T follicular helper cell (primary cell): ENCODE measurements at places on chromosomes 7 and 10.
A peak's percentile ranks its signal among the peaks of the same experiment; 100 is the strongest.

DNA sequence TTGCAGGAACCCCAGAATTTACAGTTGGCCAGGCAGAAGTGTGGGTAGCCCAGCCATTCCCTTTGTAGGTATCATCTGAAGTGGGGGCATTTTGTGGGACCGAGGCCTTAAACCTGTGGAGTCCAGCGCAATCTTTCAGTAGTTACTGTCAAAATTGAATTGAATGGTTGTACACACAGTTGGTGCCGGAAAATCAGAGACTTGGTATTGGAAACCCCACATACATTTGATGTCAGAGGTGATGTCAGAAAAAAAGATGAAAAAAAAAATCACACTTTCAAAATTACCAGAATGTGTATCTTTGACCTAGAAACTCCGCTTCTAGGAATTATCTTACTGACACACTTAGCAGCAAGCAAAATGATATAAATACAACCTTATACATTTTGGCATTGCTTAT is 153.8 kb upstream of the PLXNA4 start:
- no peak for DNase-seq

GRCh38 chr7:151251689-151252560 is 3.4 kb upstream of the SMARCD3 start:
- no peak for DNase-seq

DNA sequence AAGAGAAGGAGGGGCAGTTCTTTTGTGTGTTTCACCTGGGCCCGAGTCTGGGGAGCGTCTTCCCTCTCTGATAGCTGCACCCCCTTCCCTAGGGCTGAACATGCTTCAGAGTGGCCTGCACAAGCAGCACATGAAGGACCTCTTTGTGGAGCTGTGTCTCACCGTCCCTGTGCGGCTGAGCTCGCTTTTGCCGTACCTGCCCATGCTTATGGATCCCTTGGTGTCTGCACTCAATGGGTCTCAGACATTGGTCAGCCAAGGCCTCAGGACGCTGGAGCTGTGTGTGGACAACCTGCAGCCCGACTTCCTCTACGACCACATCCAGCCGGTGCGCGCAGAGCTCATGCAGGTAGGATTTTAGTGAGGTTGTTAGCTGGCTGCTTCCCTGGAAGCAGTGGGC is 39.0 kb downstream of the TRRAP start:
- no peak for DNase-seq

- no peak for DNase-seq
Observed at GRCh38 chr7:105599551-105599950, 18.3 kb upstream of the EFCAB10 start.

GRCh38 chr10:119608316-119609155 is 11.8 kb upstream of the TIAL1 start:
- DNase-seq: no peak

- DNase-seq: peak; percentile 6
Observed at GRCh38 chr7:37408291-37409228, 40.1 kb downstream of the ELMO1 start.

GRCh38 chr10:75295868-75296441 is 60.2 kb upstream of the COMTD1 start:
- no peak for DNase-seq

GRCh38 chr10:44995914-44996669 is 4.6 kb upstream of the ZNF22 start:
- no peak for DNase-seq

DNA sequence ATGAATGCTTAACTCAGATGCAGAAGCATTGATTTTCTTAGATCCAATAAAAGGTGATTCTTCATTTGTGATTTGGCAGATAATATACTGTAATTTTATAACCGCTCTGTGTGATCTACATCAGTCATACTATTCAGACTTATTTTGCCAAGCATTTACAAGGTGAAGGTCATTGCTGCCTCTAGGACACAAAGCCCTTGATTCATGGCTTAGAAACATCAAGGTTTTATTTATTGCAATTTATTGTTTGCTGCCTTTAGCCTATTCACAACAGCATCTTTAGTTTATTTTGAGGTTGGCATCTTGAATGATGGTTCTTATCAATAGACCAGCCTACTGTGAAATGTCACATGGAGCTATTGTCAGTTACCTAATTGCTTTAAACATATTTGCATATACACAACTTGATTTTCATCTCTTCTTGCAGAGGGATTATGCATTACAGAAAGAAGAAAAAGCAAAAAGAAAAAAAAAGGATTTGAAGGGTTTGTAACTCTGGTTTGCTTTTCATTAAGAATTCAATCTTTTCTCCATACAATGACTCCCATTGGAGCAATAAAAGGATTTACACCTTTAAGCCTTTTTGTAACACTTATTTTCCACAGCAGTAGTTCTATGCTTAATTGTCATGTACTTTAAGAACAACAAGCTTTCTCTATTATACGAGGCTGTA is 1371.6 kb upstream of the CELF2 start:
- no peak for DNase-seq

DNA sequence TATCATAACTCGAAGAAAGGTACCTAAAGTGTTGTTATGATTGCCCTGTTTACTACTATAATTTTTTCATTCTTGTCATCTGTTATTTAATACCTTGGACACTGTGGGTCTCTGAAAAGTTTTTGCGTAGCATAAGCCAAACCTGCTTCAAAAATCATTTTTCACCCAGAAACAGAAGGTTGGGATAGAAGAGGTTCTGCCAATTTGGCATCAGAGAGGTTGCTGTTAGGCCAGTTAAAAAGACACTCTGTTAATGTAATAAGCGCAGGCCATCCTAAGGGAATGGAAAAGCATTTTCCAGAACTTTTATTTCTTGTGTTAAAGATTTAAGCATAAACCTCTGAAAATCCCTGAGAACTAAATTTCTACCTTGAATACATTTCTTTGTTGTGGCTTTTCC is 212.2 kb downstream of the BMPER start:
- DNase-seq: no peak

DNA sequence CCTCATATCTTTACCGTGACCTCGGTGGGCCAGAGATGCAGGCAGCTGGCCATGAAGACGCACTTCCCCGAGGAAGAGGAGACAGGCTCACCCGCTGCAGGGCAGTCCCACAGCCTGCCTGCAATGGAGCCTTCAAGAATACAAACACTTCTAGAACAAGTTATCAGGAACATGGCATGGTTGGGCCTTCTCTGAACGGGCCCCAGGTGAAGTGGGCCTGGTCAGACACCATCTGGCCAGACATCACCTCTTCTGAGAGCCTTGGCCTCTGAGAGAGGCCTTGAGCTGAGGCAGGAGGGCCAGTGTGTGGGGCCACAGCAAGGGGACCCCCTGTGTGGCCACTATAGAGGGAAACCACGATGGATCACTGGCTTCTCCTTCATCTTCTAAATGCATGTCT is 112.4 kb upstream of the GDF10 start:
- no peak for DNase-seq

GRCh38 chr10:60185421-60185820 is 204.3 kb downstream of the ANK3 start:
- DNase-seq: no peak

GRCh38 chr10:51894771-51895578 is 195.6 kb upstream of the CSTF2T start:
- DNase-seq: no peak

DNA sequence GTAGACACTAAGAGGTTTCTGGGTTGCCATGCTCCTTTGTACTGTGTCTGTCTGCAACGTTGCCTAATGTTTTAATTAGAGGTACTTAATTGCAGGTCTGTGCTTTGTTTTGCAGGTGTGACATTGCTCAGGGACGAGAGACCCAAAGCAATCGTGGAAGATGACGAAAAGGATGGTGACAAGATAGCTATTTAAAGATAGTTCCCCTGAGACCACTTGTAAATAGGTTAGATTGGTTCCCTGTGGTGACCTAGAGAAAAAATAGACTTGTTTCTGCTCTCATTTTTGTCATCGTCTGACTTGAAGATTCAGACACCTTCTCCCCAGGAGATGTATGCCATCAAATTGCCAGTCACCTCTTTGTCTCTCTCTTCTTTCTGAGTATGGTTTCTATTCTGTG is 20.1 kb downstream of the PPP1R17 start:
- no peak for DNase-seq

DNA sequence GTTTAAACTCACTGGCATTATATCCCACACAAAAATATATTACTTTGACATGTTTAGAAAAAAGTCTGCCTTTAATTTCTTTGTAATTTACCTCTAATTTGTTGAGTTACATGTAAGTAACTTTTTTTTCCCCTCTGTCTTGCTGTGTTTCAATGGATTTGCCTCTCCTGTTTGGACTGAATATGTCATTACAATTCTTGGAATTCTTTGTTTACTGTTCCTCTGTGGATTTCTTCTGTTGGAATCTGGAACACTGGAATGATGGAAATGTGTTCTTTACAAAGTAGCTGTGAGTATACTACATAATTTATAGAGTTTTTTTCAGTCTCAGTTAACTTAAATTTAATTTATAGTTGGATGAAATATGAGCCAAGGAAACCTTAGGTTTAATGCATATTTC is 30.4 kb downstream of the SEPTIN7 start:
- no peak for DNase-seq

GRCh38 chr10:125121003-125121402 is 39.4 kb downstream of the CTBP2 start:
- DNase-seq: no peak

DNA sequence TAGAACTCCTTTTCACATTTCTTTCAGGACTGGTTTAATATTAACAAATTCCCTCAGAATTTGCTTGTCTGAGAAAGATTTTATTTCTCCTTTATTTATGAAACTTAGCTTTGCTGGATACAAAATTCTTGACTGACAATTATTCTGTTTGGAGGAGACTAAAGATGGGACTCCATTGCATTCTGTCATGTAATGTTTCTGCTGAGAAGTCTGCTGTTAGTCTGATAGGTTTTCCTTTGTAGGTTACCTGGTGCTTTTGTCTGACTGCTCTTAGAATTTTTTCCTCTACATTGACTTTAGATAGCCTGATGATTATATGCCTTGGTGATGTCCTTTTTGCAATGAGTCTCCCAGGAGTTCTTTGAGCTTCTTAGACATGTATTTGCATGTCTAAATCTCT is 23.4 kb downstream of the CLRN3 start:
- no peak for DNase-seq

DNA sequence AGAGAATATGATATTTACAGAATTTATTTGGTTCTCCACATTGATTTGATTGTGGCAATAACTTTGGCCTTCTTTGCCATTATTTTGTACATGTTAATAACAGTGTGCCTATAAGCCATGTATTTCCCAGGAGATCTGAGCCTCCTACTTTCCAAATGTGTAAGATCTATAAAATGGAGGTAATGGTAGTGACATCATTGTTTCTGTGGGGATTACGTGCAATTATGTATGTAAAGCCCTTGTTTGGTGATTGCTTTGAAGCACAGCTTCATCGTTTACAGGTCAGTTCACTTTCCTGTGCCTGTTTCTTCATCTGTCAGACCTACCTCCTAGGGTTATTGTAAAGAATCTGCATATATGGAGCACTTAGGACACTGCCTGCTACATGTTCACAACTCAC is 17.3 kb downstream of the YAE1 start:
- DNase-seq: no peak

GRCh38 chr7:98215561-98216495 is 4.6 kb downstream of the BHLHA15 start:
- DNase-seq: no peak

- no peak for DNase-seq
Observed at GRCh38 chr7:68107968-68108367, 1111.3 kb downstream of the TYW1 start.

GRCh38 chr10:133309720-133310398 is 1.1 kb downstream of the ZNF511 start:
- no peak for DNase-seq

- no peak for DNase-seq
Observed at GRCh38 chr10:23081221-23081750, 14.1 kb upstream of the MSRB2 start.

- DNase-seq: no peak
Observed at GRCh38 chr7:96671854-96672253, 37.8 kb downstream of the SEM1 start.

DNA sequence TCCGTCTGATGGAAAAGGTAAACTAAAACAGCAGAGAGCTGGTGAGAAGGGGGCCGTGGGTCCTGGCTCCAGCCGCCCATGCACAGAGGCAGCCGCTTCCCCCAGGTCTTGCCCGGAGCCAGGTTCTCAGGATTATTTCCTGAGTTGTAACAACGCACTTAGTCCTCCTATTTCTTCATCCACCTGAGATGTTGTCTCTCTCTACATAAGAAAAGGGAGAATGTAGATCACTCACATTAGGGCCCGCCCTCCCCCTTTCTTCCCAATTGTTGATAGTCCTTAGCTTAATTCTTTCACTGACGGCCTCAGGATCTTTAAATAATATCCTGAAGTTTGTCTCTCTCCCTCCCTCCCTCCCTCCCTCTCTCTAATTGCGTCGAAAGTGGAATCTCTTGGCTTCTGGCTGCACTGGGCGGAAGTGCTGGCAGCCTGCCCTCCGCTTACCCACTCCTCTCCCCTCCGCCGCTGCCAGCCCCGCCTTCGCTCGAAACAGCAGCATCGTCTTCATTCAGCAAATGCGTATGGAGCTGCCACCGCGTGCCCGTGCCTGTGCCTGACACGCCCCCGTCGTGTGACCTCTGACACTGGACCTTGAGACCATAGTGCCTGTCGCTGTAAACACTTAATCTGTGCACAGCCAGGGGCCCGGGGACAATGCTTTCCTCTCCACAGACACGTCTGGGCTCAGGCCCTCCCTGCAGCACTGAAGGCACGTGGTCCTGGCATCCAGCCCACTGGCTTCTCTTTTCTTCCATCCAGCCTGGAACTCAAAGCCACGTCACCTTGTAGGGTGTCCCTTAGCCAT is 174.5 kb upstream of the PPP2R2D start:
- no peak for DNase-seq

DNA sequence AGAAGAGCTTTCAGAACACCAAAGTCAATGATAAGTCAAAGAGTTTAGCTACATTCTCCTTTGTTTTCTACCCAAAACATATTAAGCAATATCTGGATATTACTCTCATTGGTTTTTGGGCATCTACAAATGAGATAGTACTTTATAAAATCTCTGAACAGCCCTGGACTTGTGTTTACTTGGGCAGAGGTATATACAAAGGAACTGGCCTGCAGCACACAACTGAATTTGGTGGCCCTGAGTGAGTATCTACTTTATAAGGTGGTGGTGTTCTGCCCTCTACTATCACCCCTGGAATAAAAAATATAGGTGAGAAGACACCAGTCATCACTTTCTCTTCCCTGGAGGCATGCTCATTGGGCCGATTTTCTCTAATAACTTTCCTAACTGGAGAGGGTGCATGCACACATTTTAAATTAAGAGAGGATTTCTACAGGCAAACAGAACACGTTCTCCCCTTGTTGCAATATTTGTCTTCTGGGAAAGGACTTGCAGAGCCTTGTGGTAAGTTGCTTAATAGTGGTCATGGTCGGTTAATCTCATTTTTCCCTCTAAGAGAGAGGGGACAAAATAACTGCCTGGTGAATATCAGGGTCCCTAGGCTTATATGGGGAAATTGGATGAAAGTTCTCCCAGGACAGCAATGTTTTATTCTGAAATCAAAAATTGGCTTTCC is 41.1 kb downstream of the OTUD1 start:
- DNase-seq: no peak
